ENCODE measurements at places on chromosomes 1 and 21.

DNA sequence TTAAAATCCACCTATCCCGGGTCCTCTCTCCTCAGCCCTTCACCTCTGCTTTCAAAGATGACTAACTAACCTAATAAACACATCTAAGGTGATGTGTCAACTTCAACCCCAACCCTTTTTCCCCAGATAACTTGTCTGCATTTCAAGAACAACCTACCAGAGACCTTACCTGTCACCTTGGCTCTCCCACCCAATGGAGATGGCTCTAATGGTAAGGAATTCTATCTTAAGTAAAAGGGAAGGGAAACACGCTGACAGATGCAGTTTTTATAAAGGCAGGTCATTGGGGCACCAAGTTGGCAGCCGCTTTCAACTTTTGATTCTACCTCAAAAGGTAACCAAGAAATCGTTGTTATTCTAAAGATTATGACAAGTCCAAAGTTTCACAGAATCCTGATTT lies 37.6 kb downstream of the MRPL39 start:
- peaks cover 43% of the 10 kb centered on the region for H3K4me1 ChIP-seq
- H3K4me3 ChIP-seq = no peak overlapping the region
- no peak for DNase-seq
- H3K27ac ChIP-seq = no peak overlapping the region
- H3K36me3 ChIP-seq = peaks cover 4% of the 10 kb centered on the region

GRCh38 chr21:34574601-34575529 lies 40.0 kb downstream of the RCAN1 start:
- no peak overlapping the region for H3K27ac ChIP-seq
- no peak overlapping the region for H3K4me3 ChIP-seq
- no peak for DNase-seq
- no peaks in the 10 kb centered on the region for H3K27me3 ChIP-seq
- H3K36me3 ChIP-seq = no peaks in the 10 kb centered on the region
- H3K4me1 ChIP-seq = no peaks in the 10 kb centered on the region

DNA sequence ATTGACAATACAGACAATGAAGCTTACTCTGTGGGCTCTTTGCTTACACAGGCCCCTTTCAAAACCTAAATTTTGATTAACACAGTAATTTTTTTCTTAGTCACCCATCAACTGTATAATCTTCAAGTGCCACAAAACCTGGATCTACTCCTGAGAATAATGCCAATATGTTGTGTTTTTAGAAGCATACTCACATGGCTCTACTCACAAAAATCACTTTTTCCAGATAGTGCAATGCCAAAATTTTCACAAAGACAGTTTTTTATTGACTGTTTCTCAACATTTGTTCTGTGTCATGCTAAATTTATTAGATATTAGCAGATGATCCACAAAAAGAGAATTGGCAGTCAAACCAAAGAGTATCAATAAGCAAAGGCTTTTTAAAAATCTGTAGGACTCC lies 493.7 kb upstream of the C1orf87 start:
- H3K27me3 ChIP-seq = no peaks in the 10 kb centered on the region
- H3K4me3 ChIP-seq = no peak overlapping the region

DNA sequence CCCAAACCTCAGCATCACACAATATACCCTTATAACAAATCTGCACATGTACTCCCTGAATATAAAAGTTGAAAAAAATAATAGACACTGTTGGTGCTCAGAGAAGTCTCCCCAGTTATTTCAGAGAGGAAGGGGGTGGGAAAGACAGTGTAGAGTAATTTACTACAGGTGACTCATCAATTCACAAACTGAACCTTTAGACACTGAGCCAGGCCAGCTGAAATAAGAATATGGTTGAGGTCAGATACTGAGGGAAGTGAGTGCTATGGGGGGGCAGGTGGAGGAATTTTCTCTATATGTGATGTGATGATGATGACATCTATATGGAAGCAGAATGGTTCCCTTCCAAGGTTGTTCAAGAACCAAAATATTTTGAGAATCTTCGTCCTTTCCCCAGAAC lies 50.1 kb downstream of the MRPL39 start:
- no peak overlapping the region for H3K4me3 ChIP-seq
- H3K4me1 ChIP-seq = peaks cover 6% of the 10 kb centered on the region
- no peak for DNase-seq
- peaks cover 2% of the 10 kb centered on the region for H3K27me3 ChIP-seq

DNA sequence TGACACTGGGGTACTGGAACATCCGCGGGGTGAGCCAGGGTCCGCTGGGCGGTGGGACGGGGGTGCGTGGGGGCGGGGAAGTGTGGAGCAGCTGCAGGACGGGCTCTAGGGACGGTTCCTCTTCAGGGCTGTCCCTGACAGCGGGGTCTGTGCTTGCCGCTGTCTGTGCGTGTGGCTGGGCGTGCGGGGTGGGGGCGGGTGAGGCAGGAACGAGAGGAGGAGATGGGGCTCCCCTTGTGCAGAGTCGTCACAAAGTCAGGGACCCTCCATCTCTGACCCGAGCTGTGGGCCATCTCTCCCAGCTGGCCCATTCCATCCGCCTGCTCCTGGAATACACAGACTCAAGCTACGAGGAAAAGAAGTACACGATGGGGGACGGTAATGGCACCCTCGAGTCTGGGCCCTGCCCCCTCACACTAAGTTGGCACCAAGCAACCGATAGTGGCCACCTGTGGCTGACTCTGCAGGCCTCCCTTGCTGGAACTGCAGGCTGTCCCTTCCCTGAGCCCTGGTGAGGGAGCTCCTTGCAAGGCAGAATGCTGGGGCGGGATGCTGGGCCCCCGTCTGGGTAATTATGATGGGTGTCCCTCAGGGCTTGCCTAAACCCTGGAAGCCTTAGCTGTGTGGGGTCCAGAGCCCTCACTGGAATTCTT lies 392 bp downstream of the GSTM2 start:
- H3K4me1 ChIP-seq = peaks cover 5% of the 10 kb centered on the region
- no peaks in the 10 kb centered on the region for H3K27me3 ChIP-seq
- H3K36me3 ChIP-seq = no peaks in the 10 kb centered on the region
- no peak for DNase-seq
- no peak overlapping the region for H3K27ac ChIP-seq

GRCh38 chr1:242546441-242546840 lies 21.9 kb upstream of the PLD5 start:
- no peaks in the 10 kb centered on the region for H3K4me1 ChIP-seq
- H3K36me3 ChIP-seq = no peaks in the 10 kb centered on the region
- no peak overlapping the region for H3K27ac ChIP-seq
- DNase-seq = no peak
- H3K4me3 ChIP-seq = no peak overlapping the region

DNA sequence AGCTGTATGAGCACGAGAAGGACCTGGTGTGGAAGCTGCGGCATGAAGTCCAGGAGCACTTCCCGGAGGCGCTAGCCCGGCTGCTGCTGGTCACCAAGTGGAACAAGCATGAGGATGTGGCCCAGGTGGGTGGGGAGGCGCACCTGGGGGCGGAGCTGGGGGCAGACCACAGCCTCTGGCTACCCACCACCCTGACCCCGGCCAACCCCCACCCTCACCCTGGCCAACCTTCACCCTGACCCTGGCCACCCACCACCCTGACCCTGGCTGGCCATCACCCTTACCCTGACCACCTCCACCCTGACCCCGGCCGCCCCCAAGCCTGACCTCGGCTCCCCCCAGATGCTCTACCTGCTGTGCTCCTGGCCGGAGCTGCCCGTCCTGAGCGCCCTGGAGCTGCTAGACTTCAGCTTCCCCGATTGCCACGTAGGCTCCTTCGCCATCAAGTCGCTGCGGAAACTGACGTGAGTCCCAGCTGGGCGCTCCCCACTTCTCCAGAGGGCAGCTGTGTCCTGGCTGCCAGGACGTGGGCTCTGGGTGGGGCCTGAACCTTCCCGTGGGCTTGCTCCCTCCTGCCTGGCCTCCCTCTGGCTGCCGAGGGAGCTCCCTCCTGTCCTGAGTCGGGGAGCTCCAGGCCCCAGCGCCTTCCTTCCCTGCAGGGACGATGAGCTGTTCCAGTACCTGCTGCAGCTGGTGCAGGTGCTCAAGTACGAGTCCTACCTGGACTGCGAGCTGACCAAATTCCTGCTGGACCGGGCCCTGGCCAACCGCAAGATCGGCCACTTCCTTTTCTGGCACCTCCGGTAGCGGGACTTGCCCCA lies 69.5 kb downstream of the PIK3CD start:
- no peak overlapping the region for H3K27ac ChIP-seq
- H3K4me3 ChIP-seq = no peak overlapping the region
- H3K4me1 ChIP-seq = no peaks in the 10 kb centered on the region
- H3K27me3 ChIP-seq = no peaks in the 10 kb centered on the region

DNA sequence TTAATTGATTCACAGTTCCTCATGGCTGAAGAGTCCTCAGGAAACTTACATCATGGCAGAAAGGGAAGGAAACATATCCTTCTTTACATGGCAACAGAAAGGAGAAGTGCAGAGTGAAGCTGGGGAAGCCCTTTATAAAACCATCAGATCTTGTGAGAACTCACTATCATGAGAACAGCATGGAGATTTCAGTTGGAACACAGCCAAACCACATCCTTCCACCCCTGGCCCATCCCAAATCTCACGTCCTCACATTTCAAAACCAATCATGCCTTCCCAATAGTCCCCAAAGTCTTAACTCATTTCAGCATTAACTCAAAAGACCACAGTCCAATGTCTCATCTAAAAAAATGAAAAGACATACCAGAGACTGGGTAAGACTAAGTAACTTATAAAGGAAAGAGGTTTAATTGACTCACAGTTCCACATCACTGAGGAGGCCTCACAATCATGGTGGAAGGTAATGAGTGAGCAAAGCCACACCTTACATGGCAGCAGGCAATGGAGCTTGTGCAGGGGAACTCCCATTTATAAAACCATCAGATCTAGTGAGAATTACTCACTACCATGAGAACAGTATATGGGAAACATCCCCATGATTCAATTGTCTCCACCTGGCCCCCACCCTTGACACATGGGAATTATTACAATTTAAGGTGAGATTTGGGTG lies 105.2 kb downstream of the MRPL39 start:
- DNase-seq = no peak
- no peaks in the 10 kb centered on the region for H3K27me3 ChIP-seq
- no peaks in the 10 kb centered on the region for H3K4me1 ChIP-seq
- H3K27ac ChIP-seq = no peak overlapping the region

DNA sequence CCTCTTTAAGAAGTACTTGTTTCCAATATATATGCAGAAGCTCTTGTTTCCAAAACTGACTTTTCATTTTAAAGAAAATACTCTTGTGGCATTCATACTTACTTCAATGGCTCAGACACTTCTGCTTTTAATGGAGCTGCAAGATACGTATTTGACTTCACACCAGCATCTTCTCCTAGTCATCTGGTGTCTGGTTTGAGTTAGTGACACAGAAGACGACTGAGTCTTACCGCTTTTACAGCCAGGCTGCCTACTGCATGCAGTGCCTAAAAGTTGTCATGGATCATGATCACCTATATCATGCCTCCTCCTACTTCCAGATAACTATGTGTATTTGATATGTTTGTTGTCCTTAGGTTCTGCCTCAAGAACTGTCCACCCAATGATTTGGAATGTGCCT lies 185.9 kb downstream of the TPR start:
- no peaks in the 10 kb centered on the region for H3K36me3 ChIP-seq
- DNase-seq = no peak
- H3K27ac ChIP-seq = peak overlapping the region; percentile 83
- H3K4me1 ChIP-seq = peaks cover 25% of the 10 kb centered on the region
- H3K4me3 ChIP-seq = no peak overlapping the region
- no peaks in the 10 kb centered on the region for H3K27me3 ChIP-seq

- H3K4me3 ChIP-seq = no peak overlapping the region
- H3K36me3 ChIP-seq = no peaks in the 10 kb centered on the region
- no peak overlapping the region for H3K27ac ChIP-seq
- DNase-seq = no peak
- H3K4me1 ChIP-seq = no peaks in the 10 kb centered on the region
- H3K27me3 ChIP-seq = no peaks in the 10 kb centered on the region
Measured at GRCh38 chr1:218991089-218991488, 182.6 kb upstream of the LYPLAL1 start.

GRCh38 chr1:108831225-108831624 lies 25.7 kb downstream of the AKNAD1 start:
- peak overlapping the region; percentile 96 for H3K27ac ChIP-seq
- H3K27me3 ChIP-seq = no peaks in the 10 kb centered on the region
- DNase-seq = peak; percentile 85
- H3K36me3 ChIP-seq = no peaks in the 10 kb centered on the region
- no peak overlapping the region for H3K4me3 ChIP-seq
- peaks cover 29% of the 10 kb centered on the region for H3K4me1 ChIP-seq

DNA sequence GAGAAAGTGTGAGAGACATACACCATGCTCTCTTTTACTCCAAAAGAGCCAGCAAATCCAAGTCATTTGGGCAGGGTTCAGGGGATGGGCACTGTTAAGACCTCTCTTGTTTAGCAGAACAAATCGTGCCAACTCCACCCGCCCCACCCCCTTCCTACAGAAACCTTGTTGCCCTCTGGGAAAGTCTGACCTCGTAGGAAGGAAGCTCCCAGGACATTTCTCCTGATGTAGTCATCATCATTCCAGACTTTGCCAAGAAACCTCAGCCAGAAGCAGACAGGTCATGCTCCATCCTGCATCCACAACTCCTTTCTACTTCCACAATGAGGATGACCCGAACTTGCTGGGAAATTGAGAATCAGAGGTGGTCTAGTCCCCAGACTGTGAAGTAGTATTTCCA lies 57.7 kb downstream of the UBE2T start:
- peak; percentile 44 for DNase-seq
- H3K27ac ChIP-seq = peak overlapping the region; percentile 45

DNA sequence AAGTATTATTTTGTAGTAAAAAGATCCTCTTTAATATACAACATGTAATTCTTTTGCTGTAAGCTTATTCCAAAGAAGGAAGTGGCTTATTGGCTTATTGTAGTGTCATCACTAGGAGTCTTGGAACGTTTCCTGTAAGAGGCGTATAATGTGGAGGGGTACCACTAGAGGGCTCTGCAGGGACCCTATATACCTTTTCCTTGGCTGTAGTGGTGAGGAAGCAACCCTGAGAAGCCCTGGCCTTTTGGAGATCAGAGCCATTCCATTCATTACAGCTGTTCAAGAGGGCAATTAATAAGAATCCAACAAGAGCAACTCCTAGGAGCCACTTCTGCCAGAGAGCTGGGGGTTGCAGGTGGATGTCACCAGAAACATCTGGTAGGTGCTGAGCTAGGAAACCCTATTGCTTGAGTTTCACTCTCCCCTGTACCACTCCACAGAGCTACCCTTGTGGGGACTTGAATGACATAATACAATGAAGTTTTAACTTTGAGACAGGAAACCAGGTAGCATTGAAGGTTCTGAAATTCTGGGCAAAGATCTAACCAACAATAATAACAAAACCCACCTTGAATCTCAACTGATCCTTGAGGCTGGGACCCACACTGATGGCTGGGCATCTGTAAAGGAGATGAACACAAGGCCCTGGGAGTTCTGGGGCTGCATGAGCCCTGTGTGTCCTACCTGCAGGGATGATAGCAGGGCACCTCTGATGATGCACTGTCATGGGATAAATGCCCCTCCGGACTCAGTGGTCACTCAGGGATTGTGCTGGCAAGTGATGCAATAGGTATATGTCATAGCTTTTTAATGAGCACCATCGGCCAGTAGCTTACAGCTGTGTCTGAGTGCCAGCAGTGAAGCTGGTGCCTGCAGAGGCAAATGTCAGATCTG lies 160.2 kb upstream of the COA6 start:
- no peak overlapping the region for H3K4me3 ChIP-seq
- H3K27me3 ChIP-seq = peaks cover 19% of the 10 kb centered on the region
- peak; percentile 12 for DNase-seq
- H3K27ac ChIP-seq = no peak overlapping the region
- no peaks in the 10 kb centered on the region for H3K4me1 ChIP-seq
- no peaks in the 10 kb centered on the region for H3K36me3 ChIP-seq
